ENCODE measurements at places on chromosomes 1 and 21.

DNA sequence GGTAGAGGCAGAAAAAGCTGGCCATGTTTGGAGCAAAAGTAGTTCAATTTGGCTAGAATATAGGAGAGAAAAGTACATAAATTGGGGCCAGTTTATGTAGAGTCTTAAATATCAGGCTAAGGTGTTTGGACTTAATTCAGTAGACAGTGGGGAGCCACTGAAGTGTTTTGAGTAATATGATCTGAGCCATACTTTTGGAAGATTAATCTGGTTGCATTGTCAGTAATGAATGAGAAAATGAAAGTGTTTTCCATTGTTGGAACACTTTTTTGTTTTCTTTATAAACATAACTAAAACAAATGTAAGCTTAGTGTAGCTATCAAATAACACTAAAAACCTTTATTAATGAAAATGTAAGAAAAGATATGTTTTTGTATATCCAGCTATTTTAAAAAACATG, 42.1 kb downstream of the POU2F1 start:
- no peak for DNase-seq

GRCh38 chr1:93616221-93616995, 65.2 kb downstream of the BCAR3 start:
- peak; percentile 59 for DNase-seq

DNA sequence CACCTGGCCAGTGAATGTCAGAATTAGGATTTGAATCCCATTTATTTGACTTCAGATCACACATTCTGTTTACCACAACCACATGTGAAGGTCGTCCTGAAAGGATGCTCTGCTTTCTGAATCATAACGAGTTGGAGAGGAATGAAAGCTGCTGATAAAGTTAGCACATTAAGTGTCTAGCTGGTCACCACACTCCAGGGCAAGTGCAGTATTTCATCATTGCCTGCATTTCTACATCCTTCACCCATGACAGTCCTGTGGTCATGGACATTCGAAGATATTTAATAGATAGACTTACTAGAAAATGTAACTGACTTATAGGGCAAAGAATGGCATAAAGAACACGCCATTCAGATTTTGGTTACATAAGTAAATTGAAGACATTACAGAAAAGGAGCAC, 52.7 kb upstream of the ST6GALNAC3 start:
- DNase-seq: no peak

DNA sequence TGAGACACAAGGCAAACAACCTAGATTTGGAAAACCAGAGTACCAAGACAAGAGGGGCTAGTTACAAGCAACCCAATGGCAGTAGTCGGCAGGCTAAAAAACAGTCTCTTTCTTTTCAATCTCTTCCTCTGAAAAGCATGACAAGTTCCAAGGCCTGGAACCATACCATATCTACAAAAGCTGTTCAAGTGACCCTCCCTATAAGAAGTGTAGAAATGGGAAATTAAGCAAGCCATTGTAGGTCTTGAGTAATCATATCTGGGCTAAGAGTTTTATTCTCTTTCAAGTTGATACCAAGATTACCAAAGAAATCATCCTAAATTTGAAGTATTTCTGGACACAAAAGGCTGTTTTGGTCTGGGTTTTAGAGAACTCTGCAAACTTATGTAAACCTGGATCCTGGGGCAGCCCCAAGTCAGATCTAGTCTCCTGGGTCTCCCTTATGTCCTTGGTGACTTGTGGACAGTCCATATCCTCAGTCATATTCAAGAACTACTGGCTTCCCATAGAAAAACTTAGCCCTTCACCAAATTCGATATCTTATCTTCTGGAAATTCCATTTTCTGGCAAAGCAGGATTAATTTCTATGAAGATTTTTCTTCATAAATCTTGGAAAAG, 24.7 kb downstream of the FMO3 start:
- DNase-seq: no peak

DNA sequence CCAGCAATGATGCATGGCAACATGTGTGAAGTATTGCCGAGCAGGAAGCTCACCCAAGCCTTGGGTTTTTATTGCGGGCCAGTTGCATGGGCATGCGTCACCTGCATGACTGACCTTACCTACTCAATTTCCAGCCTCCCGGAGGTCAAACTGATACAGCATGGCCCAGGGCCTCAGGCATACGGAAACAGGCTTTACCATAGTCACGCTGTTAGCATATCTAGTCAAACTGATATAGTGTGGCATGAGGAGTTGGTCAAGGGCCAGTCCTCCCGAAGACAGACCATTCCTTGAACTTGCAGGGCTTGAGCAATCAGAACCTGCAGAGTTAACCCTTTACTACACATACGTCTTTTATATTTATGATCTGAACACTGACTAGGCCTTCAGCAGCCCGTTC, 6.4 kb upstream of the DUSP12 start:
- DNase-seq: no peak
